ENCODE measurements at places on chromosomes 12 and 14. TPM values are rescaled to one million over a fixed set of nuclear protein-coding genes. Genes with fewer than 3 reads are reported as not detected.

The BHLHE41 gene
- total RNA-seq: 21.6 TPM

The MFAP5 gene
- total RNA-seq: 0.35 TPM

The SMCO2 gene
- not detected for total RNA-seq

The MYH6 gene
- 0.50 TPM for total RNA-seq

The CLECL1 gene
- not detected for total RNA-seq

The SOAT2 gene
- total RNA-seq: not detected

DNA sequence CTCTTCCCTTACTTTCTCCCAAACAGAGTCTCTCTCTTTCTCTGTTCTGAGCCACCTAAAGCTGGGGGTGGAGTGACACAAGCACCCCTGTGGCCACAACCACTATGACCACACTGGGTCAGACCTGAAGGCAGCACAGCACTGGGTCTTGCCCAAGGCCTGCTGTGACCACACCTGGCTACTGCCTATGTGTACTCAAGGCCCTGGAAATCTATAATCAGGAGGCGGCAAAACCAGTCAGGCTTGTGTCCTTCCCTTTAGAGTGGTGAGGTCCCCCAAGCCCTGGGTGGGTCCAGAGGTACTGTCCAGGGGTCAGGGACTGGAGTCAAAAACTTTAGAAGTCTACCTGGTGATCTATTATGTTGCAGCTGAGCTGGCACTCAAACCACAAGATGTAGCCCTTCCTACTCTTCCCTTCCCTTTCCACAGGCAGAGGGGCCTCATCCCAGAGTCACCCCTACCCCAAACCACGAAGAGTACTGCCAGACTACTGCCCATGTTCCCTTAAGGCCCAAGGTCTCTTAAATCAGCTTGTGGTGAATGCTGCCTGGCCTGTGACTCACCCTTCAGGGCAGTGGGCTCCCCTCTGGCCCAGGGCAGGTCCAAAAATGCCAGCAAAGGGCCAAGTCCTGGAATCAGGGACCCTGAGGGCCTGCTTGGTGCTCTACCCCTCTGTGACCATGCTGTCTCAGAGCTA, 179.8 kb upstream of the DYRK2 start:
- no peak for DNase-seq

GRCh38 chr12:132163041-132163910, 19.0 kb downstream of the NOC4L start:
- no peak for DNase-seq

DNA sequence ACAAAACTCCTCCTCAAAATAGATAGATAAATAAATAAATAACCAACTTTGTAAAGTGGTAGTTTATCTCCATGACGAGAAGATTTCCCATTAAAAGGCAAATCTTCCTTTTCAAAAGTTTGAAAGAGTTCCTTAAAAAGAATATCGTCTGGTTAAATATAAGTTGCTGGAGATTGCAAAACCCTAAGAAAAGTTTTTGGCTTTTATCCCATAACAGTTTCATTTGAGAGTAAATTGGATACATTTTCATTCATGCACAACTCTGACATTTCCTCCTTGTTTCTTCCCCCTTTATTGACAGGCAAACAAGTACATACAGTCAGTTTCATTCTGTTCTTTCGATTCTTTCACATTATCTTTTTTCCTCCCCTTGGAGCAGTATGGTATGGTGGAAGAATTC, 45.4 kb upstream of the BTG1 start:
- no peak for DNase-seq

- no peak for DNase-seq
Observed at GRCh38 chr12:13680916-13681315, 300.5 kb downstream of the GRIN2B start.

DNA sequence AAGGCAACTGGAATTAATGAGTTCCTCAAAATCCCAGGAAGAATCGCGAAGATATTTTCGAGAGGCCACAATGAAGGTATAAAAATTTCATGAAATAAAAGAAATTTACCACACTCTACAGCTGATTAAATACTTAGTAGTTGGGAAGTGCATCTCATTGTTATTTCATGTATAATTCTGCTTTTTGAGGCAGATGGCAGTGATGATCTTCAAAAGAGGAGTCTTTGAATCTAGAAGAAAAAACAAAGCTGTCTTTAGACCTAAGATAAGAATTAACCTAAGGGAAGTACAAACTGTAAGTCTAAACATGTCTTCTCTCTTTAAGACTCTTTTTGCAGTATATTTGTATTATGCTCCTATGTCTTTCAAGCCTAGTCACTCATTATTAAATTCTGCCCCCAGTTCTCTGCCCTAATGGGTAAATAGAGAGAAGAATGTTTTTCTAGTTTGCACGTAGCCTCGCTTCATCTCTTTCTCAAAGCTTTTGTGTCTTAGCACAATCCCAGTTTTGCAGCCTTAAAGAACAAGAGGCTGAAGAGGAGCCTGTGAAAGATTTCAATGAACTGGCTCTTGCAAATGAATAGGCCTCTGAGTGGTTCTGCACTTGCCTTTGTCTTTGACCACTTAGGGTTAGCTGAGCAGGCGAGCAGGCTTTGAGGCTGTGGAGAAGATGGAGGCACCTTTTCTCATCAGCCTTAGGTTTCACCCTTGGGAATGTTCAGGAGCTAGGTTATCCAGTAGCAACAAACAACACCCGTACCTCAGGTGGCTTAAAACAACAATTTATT, 32.7 kb downstream of the CFAP54 start:
- no peak for DNase-seq

- no peak for DNase-seq
Observed at GRCh38 chr12:34244608-34245007, 222.3 kb downstream of the ALG10 start.

DNA sequence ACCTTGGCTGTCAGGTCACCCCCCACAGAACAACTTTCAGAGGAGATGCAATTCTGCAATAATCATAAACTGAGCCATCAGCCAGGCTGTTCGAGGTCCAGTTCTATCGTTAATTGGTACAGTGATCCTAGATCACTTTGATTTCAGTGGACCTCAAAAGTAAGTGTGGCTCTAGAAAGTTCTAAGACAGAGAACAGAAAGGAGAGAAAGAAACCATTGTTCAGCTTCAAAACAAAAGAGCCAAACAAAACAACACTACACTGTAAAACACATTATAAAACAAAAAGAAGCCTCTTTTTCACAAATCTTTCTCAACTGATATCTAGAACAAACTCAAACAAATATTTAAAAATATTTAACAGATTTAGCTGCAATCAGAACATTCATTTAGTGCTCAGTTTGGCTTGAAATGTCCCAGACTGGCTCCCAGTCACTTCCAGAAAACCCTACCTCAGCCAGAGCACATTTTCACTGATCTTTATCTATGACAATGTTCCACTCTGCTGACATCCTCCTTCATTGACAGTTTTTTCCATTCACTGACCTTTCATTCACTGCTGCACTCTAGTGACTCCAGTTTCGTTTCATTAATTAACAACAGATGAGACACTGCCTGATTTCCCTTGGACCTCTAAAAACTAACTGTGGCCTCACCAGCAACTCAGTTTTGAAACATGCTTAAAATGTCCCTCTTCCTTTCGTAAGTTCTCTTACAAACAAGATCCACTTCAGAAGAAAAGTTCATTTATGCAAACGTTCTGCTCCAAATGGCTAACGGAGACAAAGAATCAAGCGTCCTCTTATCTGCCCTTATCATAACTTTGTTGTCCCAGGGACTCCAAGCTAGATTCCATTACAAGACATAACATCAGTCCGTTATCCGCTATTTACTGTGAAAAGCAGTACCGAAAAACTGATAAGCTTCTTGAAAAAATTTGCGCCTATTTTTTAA, 56.8 kb downstream of the DUSP16 start:
- no peak for DNase-seq

DNA sequence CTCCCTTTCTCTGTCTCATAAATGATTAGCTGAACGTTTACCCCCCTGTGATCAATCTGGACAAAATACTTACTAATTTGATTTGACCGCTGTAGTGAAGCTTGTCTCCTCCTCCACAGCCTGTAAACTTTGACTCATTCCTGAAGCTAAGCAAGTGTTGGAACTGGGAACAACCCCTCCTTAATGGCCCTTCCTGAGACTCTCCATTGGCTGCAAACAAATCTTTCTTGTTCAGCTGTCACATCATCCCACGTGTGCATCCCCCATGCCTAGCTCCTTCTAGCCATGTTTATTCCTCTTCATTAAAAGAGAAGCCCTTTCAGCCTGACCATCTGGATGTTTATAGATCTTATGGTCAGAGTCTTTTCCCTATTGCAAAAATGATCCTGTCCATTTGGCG, 281.2 kb downstream of the RGS6 start:
- no peak for DNase-seq

- no peak for DNase-seq
Observed at GRCh38 chr12:54053003-54053750, 458 bp upstream of the HOXC4 start.

DNA sequence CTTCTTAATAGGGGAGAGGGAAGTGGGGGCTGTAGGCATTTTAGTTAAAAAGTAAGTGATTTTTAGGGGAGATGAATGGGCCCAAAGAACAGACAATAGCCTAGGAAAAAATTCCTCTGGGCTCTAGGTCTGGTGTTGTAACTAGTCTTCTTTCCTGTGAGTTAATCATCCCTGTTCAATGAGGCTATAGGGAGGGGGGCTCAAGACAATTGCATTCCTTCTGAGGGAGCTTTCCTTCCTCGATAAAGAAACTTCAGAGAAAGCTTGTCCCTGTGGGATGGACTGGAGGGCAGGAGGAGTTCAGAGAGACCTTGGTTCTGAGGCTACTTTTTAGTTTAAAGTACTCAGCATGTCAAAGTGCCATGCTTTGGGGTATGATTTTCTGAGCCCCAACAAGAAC, 127.2 kb downstream of the BBS10 start:
- DNase-seq: no peak

DNA sequence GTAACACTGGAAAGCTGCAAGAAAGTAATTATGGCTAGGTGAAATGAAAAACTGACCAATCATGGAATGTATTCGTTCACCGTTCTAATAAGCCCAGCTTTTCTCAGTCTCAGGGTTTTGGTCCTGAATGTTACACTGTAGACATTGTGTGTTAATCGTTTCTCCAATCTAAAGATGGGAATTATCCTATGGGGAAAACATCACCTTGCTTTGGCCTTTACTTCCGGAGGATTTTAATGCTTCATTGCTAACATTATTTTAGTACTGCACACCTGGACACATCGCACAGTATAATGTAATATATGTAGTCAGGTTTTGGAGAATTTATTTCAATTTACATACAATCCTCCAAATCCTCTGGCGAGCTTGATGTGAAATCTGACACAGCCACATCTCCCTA, 1.2 kb upstream of the TRHDE start:
- DNase-seq: no peak

DNA sequence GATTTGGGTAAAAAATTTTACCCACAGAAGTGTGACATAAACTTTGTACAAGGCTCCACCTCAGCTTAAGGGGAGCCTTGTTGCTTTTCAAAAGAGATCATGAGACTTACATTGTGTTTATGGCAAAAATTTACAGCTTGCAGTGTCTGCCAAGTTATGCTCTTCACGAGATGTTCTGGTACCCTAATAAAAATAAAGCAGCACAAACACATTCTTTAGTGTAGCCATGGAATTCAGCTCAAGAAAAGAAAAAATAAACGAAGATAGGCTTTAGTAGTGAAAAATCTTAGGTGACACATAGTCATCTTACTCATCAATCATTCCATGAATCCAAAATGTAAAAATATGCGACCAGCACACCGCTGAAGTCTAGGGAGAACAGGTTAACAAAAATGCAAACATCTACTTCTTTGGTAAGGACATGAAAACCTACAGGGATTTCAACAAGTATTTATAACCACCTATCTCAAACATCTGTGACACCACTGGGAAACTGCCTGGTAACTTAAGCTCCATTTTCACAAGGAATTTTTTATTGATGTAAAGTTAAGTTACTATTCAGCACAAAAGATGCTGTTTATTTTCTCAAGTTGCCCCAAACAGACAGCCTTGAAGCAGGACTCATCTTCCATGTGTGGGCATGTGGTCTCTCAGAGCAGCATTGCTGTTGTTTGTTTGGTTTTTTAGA, 32.9 kb downstream of the DMAC2L start:
- DNase-seq: no peak

DNA sequence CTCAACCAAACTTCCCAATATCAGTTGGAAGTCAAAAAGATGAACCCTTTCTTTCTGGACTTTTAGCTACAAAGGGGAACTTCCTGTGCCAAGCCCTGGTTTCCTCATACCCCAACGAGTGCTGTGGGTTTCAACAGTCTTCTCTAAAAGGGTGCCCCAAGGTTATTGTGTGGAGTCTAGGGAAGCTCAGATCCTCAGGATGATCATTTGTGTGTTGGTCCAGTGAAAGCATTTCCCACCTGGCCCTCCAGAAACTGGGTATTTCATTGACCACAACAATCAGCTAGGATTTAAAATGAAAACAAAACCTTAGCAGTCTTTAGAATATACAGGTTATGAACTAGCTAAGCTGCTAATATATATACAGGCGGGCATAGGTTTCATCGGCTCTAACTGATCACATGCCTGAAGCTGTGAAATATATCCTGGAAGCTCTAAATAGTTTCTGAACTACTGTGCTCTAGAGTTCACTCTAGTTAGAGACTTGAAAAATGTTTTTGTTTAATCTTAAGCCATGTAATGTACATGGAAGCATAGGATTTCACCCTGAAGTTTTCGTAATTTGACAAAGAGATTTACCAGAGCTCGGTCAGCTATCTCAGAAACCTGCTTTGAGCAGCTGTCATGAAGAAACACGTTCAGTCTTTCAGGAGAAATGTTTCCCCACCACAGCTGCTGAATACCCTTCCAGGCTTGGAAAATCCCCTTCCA, 29.6 kb downstream of the P2RX4 start:
- DNase-seq: no peak

DNA sequence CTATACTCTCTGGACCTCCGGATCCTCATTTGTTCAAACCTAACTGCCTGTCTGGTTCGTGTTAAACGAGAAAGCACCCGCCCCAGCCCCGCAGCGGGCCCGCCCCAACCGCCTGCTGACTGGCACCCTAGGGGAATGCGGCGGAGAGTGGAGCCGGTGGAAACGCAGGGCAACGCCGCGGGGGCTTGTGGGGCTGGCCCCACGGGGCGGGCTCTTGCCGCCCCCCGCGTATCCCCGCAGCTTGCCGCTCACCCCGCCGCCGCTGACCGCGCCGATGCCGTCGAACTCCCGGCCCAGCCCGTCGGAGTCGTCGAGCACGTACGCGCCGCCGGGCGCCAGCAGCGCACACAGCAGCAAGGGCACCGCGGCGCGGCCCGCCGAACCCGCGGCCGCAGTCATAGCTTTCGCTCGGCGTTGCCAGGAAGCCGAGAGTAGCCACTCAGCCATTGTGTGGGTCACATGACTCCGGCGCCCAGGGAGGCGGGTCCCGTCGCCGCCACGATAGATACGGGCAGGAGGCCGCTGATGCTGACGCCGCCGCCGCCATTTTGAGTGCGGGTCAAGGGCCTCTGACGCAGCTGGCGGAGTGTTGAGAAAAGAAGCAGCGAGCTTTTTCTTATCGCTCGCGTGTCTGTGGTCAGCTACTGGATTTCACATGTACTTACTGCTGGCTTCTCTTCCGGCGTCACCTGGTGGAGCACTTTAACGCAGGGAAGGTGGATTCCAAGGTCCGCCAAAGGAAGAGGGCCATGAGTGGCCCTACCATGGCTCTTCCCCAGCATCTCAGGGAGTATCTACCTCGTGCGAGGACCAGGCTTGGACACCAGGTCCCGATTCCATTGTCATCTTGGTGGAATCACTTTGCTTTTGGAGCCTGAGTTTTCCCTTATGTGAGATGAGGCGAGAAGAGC, at the start of gene GALC:
GALC (minus strand) TSS at position 465 of the 911 bp plus-strand sequence; CDS start at position 447, 18 bp downstream.
- DNase-seq: peak; percentile 95

- DNase-seq: no peak
Observed at GRCh38 chr14:92590176-92590575, 76.6 kb downstream of the RIN3 start.

All from ovary (tissue), 10 donors.